ENCODE measurements at places on chromosomes 7 and 10. TPM values are rescaled to one million over a fixed set of nuclear protein-coding genes. Genes with fewer than 3 reads are reported as not detected.

Gene PON1
- not detected for total RNA-seq

- H3K27me3 ChIP-seq, result peaks cover 25% of the 10 kb centered on the region
- no peaks in the 10 kb centered on the region for H3K36me3 ChIP-seq
- no peak overlapping the region for H3K27ac ChIP-seq
- H3K4me3 ChIP-seq, result no peak overlapping the region
- DNase-seq, result peak; percentile 49
Observed at GRCh38 chr7:76191783-76192240, 9.9 kb upstream of the SRRM3 start.

Gene SPDYE1
- not detected for total RNA-seq

GRCh38 chr10:23955456-23956225 is 253.3 kb upstream of the KIAA1217 start:
- no peaks in the 10 kb centered on the region for H3K27me3 ChIP-seq
- no peak overlapping the region for H3K4me3 ChIP-seq
- H3K4me1 ChIP-seq, result no peaks in the 10 kb centered on the region
- no peak for DNase-seq
- no peak overlapping the region for H3K27ac ChIP-seq
- H3K36me3 ChIP-seq, result no peaks in the 10 kb centered on the region

- H3K4me1 ChIP-seq, result no peaks in the 10 kb centered on the region
- no peaks in the 10 kb centered on the region for H3K36me3 ChIP-seq
- DNase-seq, result no peak
- H3K27me3 ChIP-seq, result no peaks in the 10 kb centered on the region
Observed at GRCh38 chr7:94656658-94656924, 658 bp upstream of the SGCE start.

Gene LAMB4
- under 0.01 TPM for total RNA-seq

DNA sequence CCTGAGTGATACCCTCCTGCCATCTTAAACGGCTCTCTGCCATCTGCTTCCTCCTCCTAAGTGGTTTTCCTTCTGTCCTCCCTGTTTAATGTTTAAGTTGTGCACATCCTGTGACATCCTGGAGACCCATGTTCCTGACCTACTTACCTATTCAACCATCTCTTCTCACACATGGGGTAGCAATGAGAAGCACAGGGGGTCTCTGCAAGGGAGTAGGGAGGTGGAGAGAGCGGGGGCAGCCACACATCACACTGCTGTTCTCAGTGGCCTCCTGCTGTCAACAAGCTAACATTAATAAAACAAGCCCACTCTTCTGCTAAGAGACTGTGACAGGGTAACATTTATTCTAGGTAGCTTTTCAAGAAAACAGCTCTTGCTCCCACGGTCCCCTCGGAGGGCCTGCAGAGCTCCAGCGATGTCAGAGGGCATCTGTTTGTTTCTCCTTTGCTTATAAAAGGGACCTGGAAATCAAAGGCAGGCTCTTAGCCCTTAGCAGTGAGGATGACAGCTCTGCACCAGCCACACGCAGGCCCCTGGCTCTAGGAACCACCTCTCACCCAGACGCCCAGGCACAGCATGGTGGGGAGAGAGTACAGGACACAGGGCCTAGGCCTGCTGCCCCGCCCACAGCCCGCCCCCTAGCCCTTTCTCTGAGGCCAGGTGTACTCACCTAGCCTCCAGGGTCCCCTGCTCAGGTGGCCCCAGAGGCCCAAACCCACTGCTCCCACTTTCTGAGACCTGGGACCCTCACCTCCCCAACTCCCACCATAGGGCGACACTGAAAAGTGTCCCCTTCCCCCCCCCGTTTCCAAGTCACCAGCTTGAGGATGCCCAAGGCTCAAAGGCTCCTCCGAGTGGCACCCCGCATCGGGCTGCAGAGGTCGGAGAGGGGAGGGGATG is 943 bp upstream of the SLC18A2 start:
- no peaks in the 10 kb centered on the region for H3K4me1 ChIP-seq
- H3K27ac ChIP-seq, result no peak overlapping the region
- no peaks in the 10 kb centered on the region for H3K36me3 ChIP-seq
- H3K4me3 ChIP-seq, result no peak overlapping the region
- DNase-seq, result no peak

Gene NXPH1
- not detected for total RNA-seq

DNA sequence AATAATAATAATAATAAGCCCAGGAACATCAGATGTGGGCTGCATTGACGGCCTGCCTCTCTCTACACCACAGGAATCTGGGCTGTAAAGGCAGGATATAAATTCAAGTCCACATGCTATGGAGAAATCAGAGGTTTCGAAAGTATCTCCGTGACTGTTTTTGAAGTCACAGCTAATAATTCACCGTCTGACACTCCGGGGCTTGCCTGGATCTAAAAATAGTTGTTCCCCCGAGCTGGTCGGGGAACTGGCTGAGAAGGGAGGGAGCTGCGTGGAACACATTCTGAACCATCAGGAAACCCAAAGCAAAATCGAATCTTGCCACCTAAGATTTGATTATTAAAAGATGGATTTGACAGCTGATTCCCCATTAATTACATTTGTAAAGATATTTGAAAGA is 35.4 kb downstream of the KLF6 start:
- H3K27me3 ChIP-seq, result no peaks in the 10 kb centered on the region
- H3K4me3 ChIP-seq, result no peak overlapping the region
- DNase-seq, result peak; percentile 90
- peak overlapping the region; percentile 3 for H3K27ac ChIP-seq

Gene LIPN
- not detected for total RNA-seq

Gene CLRN3
- total RNA-seq, result not detected

Measured in IMR-90 (cell line).